ENCODE measurements at places on chromosomes 11 and 22.

- no peak overlapping the region for H3K27ac ChIP-seq
- H3K27me3 ChIP-seq, result no peaks in the 10 kb centered on the region
- no peak overlapping the region for H3K4me3 ChIP-seq
Measured at GRCh38 chr22:33579448-33580093, 340.7 kb downstream of the LARGE1 start.

DNA sequence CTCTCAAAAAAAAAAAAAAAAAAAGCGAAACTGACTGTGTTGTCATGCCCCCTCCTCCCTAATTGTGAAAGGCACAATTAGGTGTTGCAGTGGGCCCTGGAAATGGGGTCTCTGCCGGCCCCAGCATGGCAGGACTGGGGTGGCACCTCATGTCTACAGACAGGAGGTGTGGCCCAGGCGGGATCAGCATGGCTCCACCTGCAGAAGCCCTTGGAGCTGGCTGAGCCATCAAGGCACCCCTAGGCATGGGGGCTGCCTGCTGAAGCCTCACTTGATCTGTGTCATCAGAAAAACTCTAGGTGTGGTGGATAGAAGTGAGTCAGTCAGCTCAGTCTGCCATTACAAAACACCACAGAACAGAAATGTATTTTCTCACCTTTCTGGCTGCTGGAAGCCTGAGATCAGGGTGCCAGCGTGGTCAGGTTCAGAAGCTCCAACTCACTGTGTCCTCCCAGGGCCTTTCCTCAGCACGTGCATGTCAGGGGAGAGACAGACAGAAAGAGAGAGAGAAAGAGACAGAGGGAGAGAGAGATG, 10.1 kb upstream of the B4GALNT4 start:
- no peaks in the 10 kb centered on the region for H3K36me3 ChIP-seq
- H3K27me3 ChIP-seq, result peaks cover 3% of the 10 kb centered on the region
- H3K4me3 ChIP-seq, result no peak overlapping the region

DNA sequence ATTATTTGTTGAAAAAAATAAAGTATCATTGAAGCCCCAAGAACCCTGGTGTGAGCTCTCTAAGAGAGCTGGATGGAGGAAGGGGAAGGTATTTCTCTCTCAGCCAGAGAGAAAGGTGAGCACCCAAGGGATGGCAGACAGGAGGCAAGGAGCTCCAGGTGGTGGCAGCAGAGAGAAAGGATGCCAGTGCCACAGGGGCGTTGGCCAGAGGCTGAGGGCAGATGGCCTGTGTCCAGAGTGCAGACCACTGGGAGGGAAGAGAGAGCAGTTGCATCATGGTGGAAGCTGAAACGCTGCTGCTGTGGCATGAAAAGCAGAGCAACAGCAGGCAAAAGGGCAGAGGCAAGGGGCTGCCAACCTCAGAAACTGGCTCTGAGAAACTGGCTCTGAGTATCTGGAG, 8.5 kb downstream of the SPON1 start:
- H3K4me1 ChIP-seq, result peaks cover 25% of the 10 kb centered on the region
- no peak overlapping the region for H3K4me3 ChIP-seq
- no peak overlapping the region for H3K27ac ChIP-seq
- no peak for DNase-seq
- no peaks in the 10 kb centered on the region for H3K36me3 ChIP-seq

GRCh38 chr11:2844996-2845395, 40.6 kb downstream of the CDKN1C start:
- H3K27me3 ChIP-seq, result no peaks in the 10 kb centered on the region
- no peak overlapping the region for H3K27ac ChIP-seq
- no peaks in the 10 kb centered on the region for H3K36me3 ChIP-seq
- no peak for DNase-seq
- no peak overlapping the region for H3K4me3 ChIP-seq

- no peak overlapping the region for H3K4me3 ChIP-seq
- no peaks in the 10 kb centered on the region for H3K4me1 ChIP-seq
- DNase-seq, result no peak
- no peaks in the 10 kb centered on the region for H3K36me3 ChIP-seq
- H3K27me3 ChIP-seq, result no peaks in the 10 kb centered on the region
- H3K27ac ChIP-seq, result no peak overlapping the region
Measured at GRCh38 chr11:61717286-61718033, 35.0 kb upstream of the MYRF start.

Data from activated CD4-positive, alpha-beta T cell treated with anti-CD3 and anti-CD28 coated beads, Interleukin-2, amount 10 ng/mL, durations not matched to agents 7 days and 5 days (primary cell).